ENCODE measurements at places on chromosomes 4 and X.
A peak's percentile ranks its signal among the peaks of the same experiment; 100 is the strongest.

GRCh38 chr4:53961351-53961750, 103.1 kb downstream of the CHIC2 start:
- H3K4me3 ChIP-seq: no peak overlapping the region
- no peaks in the 10 kb centered on the region for H3K27me3 ChIP-seq
- peaks cover 23% of the 10 kb centered on the region for H3K4me1 ChIP-seq
- peaks cover 6% of the 10 kb centered on the region for H3K36me3 ChIP-seq
- H3K27ac ChIP-seq: no peak overlapping the region

GRCh38 chr4:177266506-177266905, 43.2 kb upstream of the NEIL3 start:
- H3K27ac ChIP-seq: no peak overlapping the region
- no peaks in the 10 kb centered on the region for H3K4me1 ChIP-seq
- no peaks in the 10 kb centered on the region for H3K36me3 ChIP-seq
- H3K4me3 ChIP-seq: no peak overlapping the region
- no peak for DNase-seq

DNA sequence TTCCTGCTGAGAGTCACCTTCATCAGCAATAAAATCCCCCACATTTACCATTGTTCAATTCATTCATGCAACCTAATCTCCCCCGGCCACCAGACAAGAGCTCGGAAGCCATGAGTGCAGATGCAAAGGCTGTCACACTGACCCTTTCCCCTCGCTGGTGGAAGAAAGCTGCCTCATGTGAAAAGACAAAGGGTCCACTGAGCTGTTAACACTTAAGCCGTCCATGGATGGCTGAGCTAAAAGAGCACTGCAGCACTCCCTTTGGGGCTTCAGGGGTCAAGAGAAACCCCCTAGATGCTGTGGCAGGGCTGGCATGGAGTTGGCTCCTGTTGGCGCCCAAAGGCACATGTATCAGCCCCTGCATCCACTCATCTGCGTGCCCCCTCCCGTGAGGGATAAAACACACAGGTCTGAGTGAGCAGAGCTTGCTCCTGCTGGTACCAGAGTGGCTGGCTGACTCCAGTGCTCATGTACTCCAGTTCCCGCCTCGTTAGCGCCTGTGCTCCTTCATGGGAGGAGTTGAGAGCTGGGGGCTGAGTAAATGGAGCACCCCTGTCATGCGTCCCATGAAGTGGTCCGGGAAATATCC, 216.5 kb downstream of the PDHA2 start:
- no peaks in the 10 kb centered on the region for H3K36me3 ChIP-seq
- no peaks in the 10 kb centered on the region for H3K27me3 ChIP-seq
- no peak overlapping the region for H3K4me3 ChIP-seq
- no peak overlapping the region for H3K27ac ChIP-seq
- DNase-seq: no peak
- peaks cover 5% of the 10 kb centered on the region for H3K4me1 ChIP-seq

GRCh38 chr4:8770518-8771257, 101.0 kb downstream of the HMX1 start:
- no peaks in the 10 kb centered on the region for H3K27me3 ChIP-seq
- H3K4me1 ChIP-seq: no peaks in the 10 kb centered on the region
- no peak overlapping the region for H3K4me3 ChIP-seq
- H3K27ac ChIP-seq: no peak overlapping the region

DNA sequence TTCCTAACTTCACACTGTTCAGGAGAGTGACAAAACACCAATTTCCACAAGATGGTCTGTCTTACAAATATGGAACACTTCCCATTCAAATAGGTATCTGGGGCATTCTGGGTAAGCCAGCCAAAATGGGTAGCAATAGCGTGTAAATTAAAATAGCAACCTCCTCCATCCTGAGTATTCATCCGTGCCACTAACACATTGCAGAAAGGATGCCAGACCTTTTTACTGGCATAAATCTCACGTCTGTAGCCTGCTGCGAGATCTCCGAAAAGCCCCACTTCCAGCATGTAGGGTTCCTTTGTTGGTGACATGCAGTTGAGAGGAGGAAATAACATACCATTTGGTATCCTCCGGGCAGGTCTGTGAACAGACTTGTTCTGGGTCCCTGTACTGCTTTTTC, 52.7 kb upstream of the RAI2 start:
- no peaks in the 10 kb centered on the region for H3K36me3 ChIP-seq
- H3K4me3 ChIP-seq: no peak overlapping the region
- no peaks in the 10 kb centered on the region for H3K27me3 ChIP-seq
- H3K4me1 ChIP-seq: no peaks in the 10 kb centered on the region
- no peak for DNase-seq
- no peak overlapping the region for H3K27ac ChIP-seq

- DNase-seq: no peak
- no peak overlapping the region for H3K27ac ChIP-seq
- H3K27me3 ChIP-seq: no peaks in the 10 kb centered on the region
Measured at GRCh38 chr4:121339307-121339706, 41.5 kb downstream of the QRFPR start.

- no peak overlapping the region for H3K4me3 ChIP-seq
- H3K27ac ChIP-seq: no peak overlapping the region
- peak; percentile 69 for DNase-seq
- H3K36me3 ChIP-seq: no peaks in the 10 kb centered on the region
Measured at GRCh38 chrX:17564689-17565409, 172.4 kb upstream of the SCML1 start.

GRCh38 chr4:20456407-20456806, 204.7 kb downstream of the SLIT2 start:
- H3K4me3 ChIP-seq: no peak overlapping the region
- DNase-seq: no peak
- no peaks in the 10 kb centered on the region for H3K36me3 ChIP-seq

DNA sequence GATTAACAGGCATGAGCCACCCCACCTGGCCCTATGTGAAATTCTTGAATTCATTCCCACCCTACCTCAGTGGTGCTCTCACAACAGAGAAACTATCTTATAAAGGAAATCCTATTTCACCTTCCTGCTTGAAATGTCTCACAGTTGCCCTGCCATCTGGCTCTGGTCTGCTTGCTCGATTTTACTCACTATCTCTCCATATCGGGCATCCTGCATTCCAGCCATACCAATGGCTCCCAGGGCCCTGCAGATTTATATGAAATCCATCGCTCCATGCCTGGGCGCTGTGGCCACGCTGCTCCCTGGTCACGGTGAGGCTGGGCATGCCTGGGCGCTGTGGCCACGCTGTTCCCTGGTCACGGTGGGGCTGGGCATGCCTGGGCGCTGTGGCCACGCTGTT, 15.8 kb downstream of the SORBS2 start:
- peaks cover 14% of the 10 kb centered on the region for H3K4me1 ChIP-seq
- no peaks in the 10 kb centered on the region for H3K27me3 ChIP-seq
- no peak overlapping the region for H3K27ac ChIP-seq
- H3K4me3 ChIP-seq: no peak overlapping the region

- H3K36me3 ChIP-seq: no peaks in the 10 kb centered on the region
- DNase-seq: no peak
- no peak overlapping the region for H3K27ac ChIP-seq
- H3K4me3 ChIP-seq: no peak overlapping the region
- no peaks in the 10 kb centered on the region for H3K27me3 ChIP-seq
Measured at GRCh38 chr4:81549984-81550383, 78.3 kb upstream of the RASGEF1B start.

GRCh38 chr4:80611678-80611979, 276.1 kb downstream of the CFAP299 start:
- H3K4me3 ChIP-seq: no peak overlapping the region
- no peaks in the 10 kb centered on the region for H3K27me3 ChIP-seq
- no peaks in the 10 kb centered on the region for H3K36me3 ChIP-seq
- peaks cover 4% of the 10 kb centered on the region for H3K4me1 ChIP-seq
- no peak for DNase-seq

DNA sequence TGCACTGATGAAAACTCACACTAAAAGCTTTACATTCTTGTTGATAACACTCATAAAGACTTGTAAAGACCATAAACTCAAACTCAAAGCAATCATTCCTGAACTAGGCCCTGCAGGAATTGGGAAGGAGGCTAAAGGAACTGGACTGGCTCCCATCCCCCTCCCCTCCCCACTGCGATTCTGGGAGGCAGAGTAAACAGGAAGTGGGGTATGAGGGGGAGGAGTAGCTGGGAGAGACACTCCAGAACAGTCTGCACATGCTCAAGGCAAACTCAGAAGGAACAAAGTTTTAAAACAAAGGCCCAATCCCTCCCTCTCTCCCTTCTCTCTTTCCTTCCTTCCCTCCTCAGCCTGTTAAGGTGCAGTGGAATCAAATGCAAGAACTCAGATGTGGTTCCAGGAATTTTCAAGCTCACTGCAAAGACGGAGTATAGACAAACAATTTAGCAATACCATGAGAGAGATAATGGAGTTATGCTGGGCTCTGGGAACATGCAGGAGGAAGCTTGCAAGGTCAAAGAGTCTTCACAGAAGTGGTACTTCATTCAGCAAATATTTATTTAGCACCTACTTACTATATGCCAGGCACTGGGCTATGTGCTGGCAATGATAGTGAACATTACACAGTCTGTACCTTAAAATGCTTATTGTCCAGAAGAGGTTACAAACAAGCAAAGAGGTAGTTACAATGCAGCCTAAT, 15.9 kb downstream of the MID1IP1 start:
- H3K4me1 ChIP-seq: peaks cover 10% of the 10 kb centered on the region
- H3K4me3 ChIP-seq: no peak overlapping the region
- peak; percentile 27 for DNase-seq
- no peaks in the 10 kb centered on the region for H3K36me3 ChIP-seq
- H3K27ac ChIP-seq: no peak overlapping the region
- no peaks in the 10 kb centered on the region for H3K27me3 ChIP-seq

DNA sequence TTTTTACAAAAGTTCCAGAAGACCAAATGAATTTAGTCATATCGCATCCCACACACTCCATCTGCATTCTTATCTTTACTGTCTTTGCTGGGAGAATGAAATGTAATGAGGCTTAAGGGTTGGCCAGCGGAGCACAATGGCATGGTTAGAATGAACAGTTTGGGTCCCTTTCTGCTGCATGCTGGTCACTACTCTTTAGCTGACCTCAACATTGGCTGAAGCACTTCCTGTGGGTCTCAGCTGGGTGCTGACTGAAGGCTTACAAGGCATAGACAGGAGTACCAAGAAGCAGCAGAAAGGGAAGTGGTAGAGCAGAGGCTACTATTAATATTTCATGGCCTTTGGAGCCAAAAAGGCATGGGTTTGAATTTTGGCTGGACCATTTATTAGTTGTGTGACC, 159.4 kb upstream of the GPC4 start:
- no peaks in the 10 kb centered on the region for H3K4me1 ChIP-seq
- DNase-seq: no peak
- peaks cover 46% of the 10 kb centered on the region for H3K27me3 ChIP-seq
- H3K4me3 ChIP-seq: no peak overlapping the region
- no peaks in the 10 kb centered on the region for H3K36me3 ChIP-seq
- H3K27ac ChIP-seq: no peak overlapping the region

DNA sequence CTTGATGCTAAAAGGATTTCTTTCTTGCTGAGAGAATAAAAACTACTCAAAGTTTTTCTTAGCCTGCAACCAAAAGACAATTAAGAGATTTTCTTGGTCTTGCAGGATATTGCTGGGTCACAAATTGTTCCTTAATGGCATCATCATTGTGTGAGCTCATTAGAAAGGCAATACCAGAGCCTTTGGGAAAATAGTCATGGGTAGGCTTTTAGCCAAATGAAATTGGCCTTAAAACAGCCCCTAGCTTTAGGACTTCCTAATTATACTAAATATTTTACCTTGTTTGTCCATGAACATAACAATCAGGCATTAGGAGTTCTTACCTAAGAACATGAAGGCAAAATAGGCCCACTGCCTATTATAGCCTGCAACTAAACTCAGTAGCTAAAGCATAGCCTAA, 10.4 kb upstream of the FAM13A start:
- H3K4me1 ChIP-seq: no peaks in the 10 kb centered on the region
- no peak for DNase-seq
- H3K36me3 ChIP-seq: no peaks in the 10 kb centered on the region
- no peak overlapping the region for H3K4me3 ChIP-seq

- no peak overlapping the region for H3K27ac ChIP-seq
- no peak for DNase-seq
- no peaks in the 10 kb centered on the region for H3K27me3 ChIP-seq
- no peak overlapping the region for H3K4me3 ChIP-seq
Measured at GRCh38 chr4:140989944-140990343, 143.3 kb downstream of the RNF150 start.

DNA sequence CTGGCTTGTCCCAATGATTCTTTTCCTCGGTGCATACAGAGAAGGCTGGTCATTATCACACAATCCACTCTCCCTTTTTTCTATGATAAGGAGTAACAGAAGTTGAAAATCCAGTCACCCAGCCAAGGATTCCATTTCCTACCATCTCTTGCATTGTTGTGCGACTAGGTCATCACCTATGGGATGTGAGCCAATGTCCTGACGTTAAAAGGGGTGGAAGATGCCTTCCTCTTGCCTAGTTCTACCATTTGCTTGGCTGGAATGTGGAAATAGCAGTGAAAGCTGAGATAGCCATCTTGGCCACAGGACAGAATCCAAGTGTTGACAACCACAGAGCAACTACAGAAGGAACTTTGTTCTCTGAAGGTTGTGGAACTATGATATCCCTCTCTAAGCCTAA, 132.2 kb upstream of the KIT start:
- H3K4me1 ChIP-seq: peaks cover 9% of the 10 kb centered on the region
- no peak overlapping the region for H3K27ac ChIP-seq
- peak; percentile 68 for DNase-seq
- H3K4me3 ChIP-seq: no peak overlapping the region
- H3K36me3 ChIP-seq: no peaks in the 10 kb centered on the region

DNA sequence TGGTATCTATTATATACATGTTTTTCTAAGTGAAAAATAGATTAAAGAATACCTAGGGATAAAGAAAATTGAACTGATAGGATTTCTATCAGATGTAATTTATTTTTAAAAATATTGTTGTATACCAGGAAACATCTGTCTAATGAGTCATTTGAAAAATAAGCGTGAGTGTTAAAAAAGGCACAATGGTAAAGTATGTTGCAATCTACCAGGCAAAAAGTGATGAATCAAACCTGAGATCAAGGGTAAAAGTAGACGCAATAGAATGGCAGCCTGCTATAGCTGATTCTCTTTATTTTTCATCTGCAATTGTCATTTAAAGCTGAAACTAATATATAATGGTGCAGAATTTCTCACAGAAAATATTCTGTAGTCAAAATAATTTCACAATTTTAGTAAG, 1119.6 kb downstream of the PCDH18 start:
- H3K36me3 ChIP-seq: no peaks in the 10 kb centered on the region
- H3K4me3 ChIP-seq: no peak overlapping the region
- no peak overlapping the region for H3K27ac ChIP-seq
- H3K27me3 ChIP-seq: no peaks in the 10 kb centered on the region
- peaks cover 8% of the 10 kb centered on the region for H3K4me1 ChIP-seq

Data from MCF 10A (cell line).